ENCODE measurements at places on chromosomes 11 and 22.

DNA sequence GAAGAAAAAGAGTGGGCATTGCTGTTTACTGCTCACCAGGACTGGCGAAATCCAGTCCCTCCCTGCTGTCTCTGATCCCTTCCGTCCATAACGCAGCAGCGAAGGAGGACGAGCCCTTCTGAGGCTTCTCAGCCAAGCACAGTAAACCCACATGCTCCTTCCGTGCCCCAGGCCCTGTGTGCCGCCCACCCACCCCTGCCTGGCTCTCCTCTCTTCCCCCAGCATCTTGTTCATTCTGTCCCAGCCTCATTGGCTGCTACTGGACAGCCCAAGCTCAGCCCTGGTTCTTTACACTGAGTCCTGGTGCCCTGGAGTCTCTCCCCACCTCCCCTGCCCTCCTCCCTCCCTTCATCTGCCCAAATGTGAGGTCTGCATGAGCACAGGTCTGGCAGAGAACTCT is 559.7 kb downstream of the BRD1 start:
- DNase-seq: no peak

GRCh38 chr22:17205432-17205831 is 13.8 kb downstream of the ADA2 start:
- no peak for DNase-seq

- DNase-seq: no peak
Measured at GRCh38 chr11:130214861-130215530, 55.4 kb downstream of the ST14 start.

GRCh38 chr22:45884201-45885062 is 92.5 kb downstream of the WNT7B start:
- no peak for DNase-seq

- no peak for DNase-seq
Measured at GRCh38 chr11:88181776-88182175, 6.5 kb upstream of the RAB38 start.

GRCh38 chr11:7251836-7252682 is at the start of gene SYT9:
SYT9 (plus strand) TSS chr11:7251904; CDS start chr11:7252187, 283 bp downstream.
- no peak for DNase-seq
